ENCODE measurements at places on chromosomes 13 and 19.
A peak's percentile ranks its signal among the peaks of the same experiment; 100 is the strongest.

GRCh38 chr13:65292488-65292901 is 1937.6 kb downstream of the PCDH9 start:
- no peak for DNase-seq

- no peak for DNase-seq
Measured at GRCh38 chr13:107035778-107036177, 467.8 kb upstream of the ARGLU1 start.

DNA sequence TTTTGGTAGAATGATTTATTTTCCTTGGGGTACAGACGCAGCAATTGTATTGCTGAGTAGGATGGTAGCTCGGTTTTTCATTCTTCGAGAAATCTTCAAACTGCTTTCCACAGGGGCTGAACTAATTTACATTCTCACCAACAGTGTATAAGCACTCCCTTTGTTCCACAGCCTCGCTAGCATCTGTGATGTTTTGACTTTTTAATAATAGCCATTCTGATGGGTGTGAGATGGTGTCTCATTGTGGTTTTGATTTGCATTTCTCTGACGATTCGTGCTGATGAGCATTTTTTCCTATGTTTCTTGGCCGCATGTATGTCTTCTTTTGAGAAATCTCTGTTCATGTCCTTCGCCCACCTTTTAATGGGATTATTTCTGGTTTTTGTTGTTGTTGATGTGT is 54.8 kb upstream of the UQCRFS1 start:
- no peak for DNase-seq

DNA sequence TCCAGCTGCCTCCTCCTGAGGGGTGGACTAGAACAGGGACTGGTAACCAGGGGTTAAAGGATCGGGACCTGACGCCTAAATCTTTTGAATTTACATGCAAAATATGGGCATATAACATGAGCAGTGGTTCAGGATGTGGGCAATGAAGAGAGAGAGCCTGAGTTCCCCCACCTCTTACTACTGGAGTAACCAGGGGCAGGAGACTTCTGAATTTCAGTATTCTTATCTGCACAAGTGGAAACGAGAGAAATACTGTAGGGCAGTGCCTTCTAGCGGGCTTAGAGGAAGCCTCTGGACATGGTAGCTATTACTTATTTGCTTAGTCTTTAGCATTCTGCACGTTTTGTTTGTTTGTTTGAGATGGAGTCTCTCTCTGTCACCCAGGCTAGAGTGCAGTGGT is 26.3 kb downstream of the BCAT2 start:
- no peak for DNase-seq

DNA sequence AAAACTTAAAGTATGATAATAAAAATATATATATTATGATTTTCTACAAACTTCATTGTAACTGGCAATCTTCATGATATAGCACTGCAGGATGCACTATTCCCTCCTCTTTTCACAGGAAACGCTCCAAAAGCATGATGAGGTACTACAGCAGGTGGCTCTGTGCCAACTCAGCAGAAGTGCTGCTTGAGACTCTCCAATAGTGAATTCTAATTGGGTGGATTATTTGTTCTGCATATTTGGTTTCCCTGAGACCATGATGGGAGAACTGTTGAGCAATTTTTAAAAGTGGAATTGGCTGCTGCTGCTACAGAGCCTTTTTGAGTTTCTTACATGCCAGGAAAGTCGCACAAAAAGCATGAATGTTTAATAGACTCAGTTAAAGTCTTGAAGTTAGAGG is 1782.4 kb upstream of the PCDH20 start:
- DNase-seq = peak; percentile 93

DNA sequence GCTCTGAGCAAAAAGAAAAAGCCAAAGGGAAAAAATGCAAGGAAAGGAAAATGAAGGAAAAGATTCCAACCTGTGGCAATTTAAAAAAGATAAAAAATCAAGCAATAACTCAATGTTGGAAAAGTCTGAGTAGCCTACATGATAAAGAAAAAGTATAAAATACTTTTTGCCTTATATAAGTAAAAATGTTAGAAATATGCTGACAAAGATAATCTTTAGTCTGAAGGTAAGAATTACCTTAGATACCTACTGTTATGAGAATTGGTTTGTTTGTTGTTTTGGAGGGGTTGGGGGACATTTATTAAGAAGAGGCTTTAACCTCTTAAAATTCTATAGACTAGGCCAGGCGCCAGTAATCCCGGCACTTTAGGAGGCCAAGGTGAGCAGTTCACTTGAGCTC is 29.7 kb upstream of the CPB2 start:
- no peak for DNase-seq

- DNase-seq = peak; percentile 79
Measured at GRCh38 chr19:47013041-47013517, 6.6 kb upstream of the NPAS1 start.

- DNase-seq = peak; percentile 78
Measured at GRCh38 chr19:34712395-34713261, 21.4 kb upstream of the ZNF181 start.

- DNase-seq = no peak
Measured at GRCh38 chr13:106479929-106480328, 55.5 kb downstream of the EFNB2 start.

DNA sequence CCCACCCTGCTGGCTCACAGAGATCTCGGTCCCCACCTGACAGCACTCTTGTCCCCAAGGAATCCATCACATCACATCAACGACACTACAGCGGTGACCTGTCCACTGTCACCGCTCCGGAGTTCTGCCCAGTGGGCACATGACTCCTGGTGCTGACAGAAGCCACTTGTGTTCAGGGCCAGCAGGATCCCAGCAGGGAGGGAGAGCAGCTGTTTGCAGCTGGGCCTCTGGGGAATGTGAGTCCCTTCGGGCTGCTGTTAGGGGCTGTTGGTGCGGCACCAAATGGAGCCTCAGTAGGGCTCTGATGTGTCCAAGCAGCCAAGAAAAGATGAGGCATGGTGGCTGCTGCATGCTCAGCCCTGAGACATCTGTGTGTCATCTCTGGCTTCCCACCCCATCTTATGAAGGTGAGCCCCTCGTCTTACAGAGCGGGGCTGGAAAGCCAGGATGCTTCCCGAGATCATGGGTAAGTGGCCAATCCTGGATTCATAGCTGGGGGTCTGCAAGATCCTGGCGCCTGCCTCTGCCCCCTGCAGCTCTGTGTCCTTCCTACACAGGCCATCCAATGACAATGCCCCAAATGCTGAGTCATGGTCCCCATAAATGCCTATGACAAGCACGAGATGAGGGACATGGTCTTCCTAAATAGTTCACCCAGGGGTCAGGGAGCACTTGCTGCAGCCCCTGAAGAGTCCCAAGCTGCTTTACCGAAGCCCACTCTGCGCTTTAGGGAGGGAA is 56.0 kb downstream of the F2RL3 start:
- no peak for DNase-seq

GRCh38 chr13:29050719-29051118 is 230.6 kb downstream of the MTUS2 start:
- no peak for DNase-seq

DNA sequence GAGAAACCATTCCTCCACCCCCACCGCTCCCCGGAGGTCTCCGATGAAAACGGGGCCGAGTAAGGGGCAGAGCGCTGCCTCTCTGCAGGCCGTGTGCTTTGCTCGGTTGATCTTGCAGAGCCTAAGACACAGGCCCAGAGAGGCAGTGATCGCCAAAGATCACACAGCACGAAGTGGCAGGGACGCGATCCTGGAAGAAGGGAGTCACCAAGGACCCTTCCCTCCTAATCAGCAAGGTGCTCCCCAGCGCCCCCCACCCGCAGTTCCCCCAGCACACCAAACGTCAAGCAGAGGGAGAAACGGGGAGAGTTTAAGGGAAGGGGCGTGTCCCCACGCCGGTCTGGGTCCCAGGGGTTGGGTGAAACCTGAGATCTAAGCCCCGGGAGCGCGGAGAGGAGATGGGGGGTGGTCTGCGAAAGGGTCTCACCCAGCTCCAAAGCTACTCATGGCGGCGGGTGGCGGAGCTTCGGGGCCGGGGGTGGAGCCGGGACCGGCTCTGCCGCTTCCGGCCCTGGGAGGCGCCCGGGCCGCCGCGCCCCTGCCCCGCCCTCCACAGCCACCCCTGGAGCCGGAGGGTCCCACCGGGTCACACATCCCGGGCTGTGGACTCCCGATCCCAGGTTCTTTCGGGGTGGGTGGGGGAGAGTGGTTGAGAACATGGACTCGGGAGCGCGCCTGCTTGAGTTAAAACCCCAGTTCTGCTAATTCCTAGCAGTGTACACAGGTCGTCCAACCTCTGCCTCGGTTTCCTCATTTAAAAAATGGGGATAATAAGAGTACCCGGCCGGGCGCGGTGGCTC is at the start of gene EML2:
TSS of gene EML2 (minus strand) at position 468 of the 800 bp plus-strand sequence. CDS start at position 447, 21 bp downstream.
- no peak for DNase-seq

GRCh38 chr13:28751175-28751960 is 32.6 kb upstream of the SLC46A3 start:
- no peak for DNase-seq

- peak; percentile 13 for DNase-seq
Measured at GRCh38 chr13:61765181-61765742, 349.6 kb upstream of the PCDH20 start.

DNA sequence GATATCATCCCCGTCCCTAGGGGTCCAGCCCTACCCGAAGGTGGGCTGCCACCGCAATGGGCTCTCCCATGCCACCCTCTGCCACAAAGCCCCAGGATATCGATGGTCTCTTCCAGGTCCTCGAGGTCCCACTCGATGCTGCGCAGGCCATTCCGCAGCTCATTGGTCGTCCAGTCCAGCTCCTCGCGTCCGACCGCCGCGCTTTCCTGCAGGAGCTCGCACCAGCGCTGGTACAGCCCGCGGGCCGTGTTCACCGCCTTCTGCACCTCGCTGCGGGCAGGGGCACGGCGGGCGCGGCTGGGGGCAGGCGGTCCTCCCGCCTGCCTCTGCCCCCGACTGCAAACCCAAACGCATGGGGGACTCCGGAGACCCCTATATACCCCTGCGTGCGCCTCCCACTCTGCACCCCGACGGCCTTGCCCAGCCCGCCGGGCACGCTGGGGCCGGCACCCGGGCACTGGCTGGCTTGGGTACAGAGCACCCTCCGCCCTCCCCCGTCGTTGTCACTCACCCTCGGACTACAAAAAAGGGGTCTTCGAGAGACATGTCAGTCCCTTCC is 468 bp downstream of the STX10 start:
- peak; percentile 48 for DNase-seq

DNA sequence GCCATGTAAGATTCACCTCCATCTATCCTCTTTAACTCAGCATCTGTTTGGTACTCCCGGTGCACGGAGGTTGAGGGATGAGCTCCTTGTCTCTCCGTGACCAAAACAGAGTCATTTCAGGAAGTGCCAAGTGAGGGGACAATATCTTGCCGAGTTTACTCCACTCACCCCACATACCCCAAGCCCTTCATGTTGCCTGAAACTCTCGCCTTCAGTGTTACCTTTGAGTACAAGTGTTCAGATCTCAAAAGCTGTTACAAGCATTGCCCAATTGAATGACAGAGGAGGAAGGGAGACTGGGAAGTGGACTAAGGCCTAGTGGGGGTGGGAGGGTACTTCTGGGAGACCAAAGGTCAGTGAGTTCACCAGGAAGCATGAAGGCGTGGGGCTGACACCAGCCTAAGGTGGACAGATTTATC is 6.0 kb upstream of the SIGLEC12 start:
- no peak for DNase-seq

DNA sequence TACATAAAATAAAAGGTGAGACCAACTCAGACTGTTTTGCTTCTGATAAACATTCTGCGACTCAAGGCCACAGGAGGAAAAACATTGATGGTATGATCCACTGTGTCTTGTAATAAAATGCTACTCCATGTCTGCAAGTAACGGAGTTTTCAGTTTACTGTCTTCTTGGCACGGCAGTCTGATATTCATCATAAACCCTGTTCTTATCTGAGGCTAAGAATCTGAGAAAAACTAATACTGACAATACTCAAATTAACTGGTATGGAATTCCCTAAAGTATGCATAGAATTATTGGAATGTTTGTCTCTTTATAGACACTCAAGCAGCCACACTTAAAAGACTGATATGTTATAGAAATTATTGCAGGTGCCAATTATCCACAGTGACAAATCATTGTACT is 125.5 kb downstream of the TBC1D4 start:
- DNase-seq = no peak

DNA sequence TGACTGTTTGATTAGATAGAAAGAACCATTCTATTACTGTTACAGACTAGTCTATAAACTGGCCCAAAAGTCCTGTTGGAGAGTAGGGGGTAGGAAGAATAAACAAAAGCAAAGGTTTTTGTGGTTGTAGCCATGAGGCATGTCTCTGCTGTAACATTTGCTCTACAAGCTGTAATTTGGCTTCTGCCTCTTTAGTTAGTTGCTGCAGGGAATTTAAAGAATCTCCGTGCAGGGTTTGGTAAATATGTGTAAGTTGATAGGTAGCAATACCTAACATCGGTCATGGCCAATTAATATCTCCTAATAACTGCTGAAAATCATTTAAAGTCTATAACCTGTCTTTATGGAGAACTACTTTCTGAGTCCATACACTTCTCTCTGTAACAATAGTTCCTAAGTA is 13.0 kb downstream of the FPR3 start:
- no peak for DNase-seq

DNA sequence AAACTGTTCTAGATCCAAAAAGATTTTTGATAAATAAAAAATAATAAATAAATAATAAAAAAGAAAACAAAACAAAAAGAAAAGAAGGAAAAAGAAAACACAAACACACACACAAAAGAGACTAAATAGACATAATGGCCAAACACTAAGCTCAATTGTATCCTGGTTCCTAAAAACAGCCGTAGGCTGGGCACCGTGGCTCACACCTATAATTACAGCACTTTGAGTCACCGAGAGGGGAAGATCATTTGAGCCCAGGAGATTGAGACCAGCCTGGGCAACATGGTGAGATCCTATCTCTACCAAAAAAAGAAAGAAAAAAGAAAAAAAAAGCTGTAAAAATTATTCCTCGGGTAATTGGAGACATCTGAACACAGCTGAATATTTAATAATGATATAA is 8.9 kb downstream of the ETHE1 start:
- no peak for DNase-seq

DNA sequence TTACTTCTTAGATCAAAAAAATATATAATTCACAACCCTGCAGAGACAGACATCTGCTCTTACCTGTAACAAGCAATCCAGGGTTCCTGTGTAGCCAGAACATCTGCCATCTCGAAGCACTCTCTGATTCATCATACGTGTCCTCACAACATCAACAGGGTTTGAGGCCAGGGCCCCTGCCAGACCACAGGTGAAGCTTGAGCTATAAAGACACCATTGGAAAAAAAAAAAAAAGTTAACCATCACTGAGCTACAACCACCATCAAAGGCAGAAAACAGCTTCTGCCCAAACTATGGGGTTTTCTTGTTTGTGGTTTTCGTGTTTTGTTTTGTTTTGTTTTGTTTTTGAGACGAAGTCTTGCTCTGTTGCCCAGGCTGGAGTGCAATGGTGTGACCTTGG is 19.3 kb downstream of the SLC25A30 start:
- DNase-seq = no peak

DNA sequence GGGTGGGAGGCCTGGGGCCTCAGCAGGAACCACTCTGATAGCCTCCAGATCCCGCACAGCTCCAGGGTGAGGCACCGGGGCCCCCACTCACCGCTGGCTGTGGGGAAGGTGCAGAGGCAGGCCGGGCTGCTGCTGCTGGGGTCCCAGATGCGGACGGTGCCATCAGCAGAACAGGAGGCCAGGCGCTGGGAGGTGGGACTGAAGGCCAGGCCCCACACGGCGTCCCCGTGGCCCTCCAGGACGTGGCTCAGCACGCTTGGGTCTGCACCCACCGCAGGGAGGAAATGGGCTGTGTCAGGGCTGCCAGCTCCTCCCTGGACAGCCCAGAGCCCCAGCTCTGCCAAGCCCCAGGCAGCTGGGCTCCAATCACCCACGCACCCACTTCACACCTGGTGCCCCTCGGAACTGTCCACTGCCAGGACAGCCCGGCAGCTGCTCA is 6.1 kb upstream of the PRKD2 start:
- DNase-seq = no peak

GRCh38 chr19:31282346-31282745 is 66.9 kb downstream of the TSHZ3 start:
- no peak for DNase-seq
